Nasal cavity respiratory epithelium epithelial cell of viscerocranial mucosa (primary cell): ENCODE measurements at places on chromosomes 6 and 20. TPM values are rescaled to one million over a fixed set of nuclear protein-coding genes. Genes with fewer than 3 reads are reported as not detected.

OLIG3 gene
- not detected in 2 replicates for total RNA-seq

ZNF184 gene
- 7.9 and 8.0 TPM in 2 replicates for total RNA-seq

DDX43 gene
- 0.34 and 1.00 TPM in 2 replicates for total RNA-seq

LRRC73 gene
- 0.14 and 0.34 TPM in 2 replicates for total RNA-seq

CNR1 gene
- not detected in 2 replicates for total RNA-seq

GINS1 gene
- 2.2 and 2.4 TPM in 2 replicates for total RNA-seq

PDYN gene
- total RNA-seq = not detected in 2 replicates

LZTS3 gene
- total RNA-seq = 13.5 and 14.4 TPM in 2 replicates

FARS2 gene
- 17.8 and 27.3 TPM in 2 replicates for total RNA-seq

BEND6 gene
- 2.1 and 3.5 TPM in 2 replicates for total RNA-seq

CDH26 gene
- total RNA-seq = 1.4 and 3.1 TPM in 2 replicates

DSE gene
- total RNA-seq = 112 and 148 TPM in 2 replicates

TULP1 gene
- not detected in 2 replicates for total RNA-seq

RIMS1 gene
- 0.21 TPM in 1 of 2 replicates, not detected in the other for total RNA-seq

MYB gene
- under 0.01 and 0.36 TPM in 2 replicates for total RNA-seq

EYA2 gene
- total RNA-seq = 3.4 and 12.3 TPM in 2 replicates

HLA-DOB gene
- 1.0 and 1.1 TPM in 2 replicates for total RNA-seq

GJA10 gene
- total RNA-seq = not detected in 2 replicates

C20orf141 gene
- not detected in 2 replicates for total RNA-seq

MTFR2 gene
- total RNA-seq = under 0.01 and 0.57 TPM in 2 replicates

RBBP8NL gene
- total RNA-seq = under 0.01 and 1.1 TPM in 2 replicates

ENPP1 gene
- under 0.01 and 0.07 TPM in 2 replicates for total RNA-seq

KIF25 gene
- not detected in 2 replicates for total RNA-seq

WFDC5 gene
- total RNA-seq = 0.64 and 8.2 TPM in 2 replicates

HTR1E gene
- not detected in 2 replicates for total RNA-seq

ANKRD66 gene
- total RNA-seq = not detected in 2 replicates

FNDC11 gene
- total RNA-seq = 0.43 and 0.68 TPM in 2 replicates

TMEM200A gene
- total RNA-seq = under 0.01 and 0.07 TPM in 2 replicates

RAET1G gene
- total RNA-seq = 23.8 and 65.6 TPM in 2 replicates

ABHD16B gene
- not detected in 2 replicates for total RNA-seq

SEL1L2 gene
- not detected in 2 replicates for total RNA-seq
